ENCODE measurements at places on chromosomes 11 and 22.

DNA sequence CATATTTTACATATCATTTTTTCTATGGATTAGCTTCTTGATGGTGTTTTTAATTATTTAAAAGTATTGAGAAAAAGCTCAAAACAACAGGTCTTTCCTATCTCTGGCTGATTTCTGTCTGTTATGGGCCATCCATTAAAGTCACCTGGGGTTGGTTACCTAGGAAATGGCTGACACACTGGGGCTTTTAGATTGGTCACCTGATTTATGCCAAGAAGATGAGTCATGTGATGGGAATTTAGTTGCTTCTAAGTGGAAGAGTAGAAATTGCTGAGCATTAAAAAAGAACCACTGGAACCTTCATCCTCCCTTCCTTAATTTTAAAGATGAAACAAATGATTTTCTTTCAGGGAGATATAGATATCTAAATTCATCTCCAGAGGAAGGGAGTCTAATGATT is 48.8 kb upstream of the LARGE1 start:
- no peak for DNase-seq

GRCh38 chr22:41106122-41106968 is 14.0 kb downstream of the EP300 start:
- DNase-seq = peak; percentile 33

DNA sequence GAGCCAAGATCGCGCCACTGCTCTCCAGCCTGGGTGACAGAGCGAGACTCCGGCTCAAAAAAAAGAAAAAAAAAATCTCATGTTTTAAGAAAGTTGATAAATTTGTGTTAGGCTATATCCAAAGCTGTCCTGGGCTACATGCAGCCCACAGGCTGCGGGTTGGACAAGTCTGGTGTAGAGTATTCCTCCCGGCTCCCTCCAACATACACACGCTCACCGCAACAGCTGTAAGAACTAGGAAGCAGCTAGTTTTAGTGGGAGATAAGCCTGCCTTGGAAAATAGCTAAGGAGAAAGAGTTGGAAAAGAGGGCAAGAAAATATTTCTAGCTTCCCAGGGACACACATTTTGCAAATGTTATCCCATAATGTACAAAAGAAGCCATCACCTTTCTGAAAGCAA is 46.6 kb downstream of the CELF1 start:
- no peak for DNase-seq

DNA sequence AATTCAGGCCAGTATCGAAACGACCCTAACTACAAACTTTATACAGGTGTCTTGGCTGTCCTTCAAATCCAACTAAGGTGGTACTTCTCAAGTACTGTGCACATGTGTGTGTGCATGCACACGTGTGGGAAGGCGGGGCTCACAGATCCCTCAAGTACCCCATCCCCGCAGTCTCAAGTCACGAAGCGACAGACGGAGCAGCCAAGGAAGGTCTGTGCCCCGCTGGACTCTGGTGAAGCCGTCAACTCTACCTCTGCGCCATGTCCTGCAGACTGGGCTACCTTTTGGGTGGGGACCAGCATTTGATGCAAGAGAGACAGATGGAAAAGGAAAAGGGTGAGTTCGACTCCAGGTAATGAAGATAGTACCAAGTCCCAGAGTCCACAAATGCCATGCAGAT is 169.0 kb downstream of the CRYBB2 start:
- DNase-seq = no peak

- no peak for DNase-seq
Observed at GRCh38 chr22:35685731-35686130, 31.9 kb upstream of the APOL5 start.

- DNase-seq = no peak
Observed at GRCh38 chr22:27808451-27809225, 7.1 kb upstream of the MN1 start.

GRCh38 chr11:57658023-57658361 is 430 bp downstream of the CLP1 start:
- no peak for DNase-seq

DNA sequence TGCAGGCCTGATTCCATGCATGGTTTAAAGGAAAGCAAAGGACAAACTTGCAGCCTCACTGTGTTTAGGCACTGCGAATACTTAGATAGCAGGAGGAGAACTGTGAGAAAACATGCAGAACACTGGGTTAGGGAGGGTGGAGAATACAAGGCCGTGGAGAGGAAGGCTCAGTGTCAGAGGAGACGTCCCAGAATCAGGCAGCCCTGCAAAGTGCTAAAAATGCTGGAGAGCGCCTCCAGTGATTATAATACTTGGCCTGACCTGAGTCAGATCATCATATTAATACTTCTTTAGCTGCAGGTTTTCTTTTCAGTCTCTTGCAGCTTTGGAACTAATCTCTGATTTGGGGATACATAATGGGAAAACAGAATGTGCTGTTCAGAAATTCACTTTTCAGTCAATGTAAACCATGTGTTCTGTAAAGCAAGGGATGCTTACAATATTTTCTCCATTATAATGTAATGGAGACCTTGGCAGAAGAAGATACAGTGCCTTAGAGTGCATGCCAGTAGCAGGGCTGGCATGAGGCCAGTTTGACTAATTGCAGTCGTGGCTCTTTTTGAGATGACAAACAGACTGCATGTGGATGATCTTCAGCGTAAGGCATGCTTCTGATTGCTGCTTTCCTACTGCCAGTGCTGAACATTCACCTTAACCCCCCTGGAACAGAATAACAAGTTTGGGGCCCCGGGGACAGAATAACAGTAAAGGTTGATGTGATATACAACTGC is 16.8 kb downstream of the EXT2 start:
- DNase-seq = no peak

- no peak for DNase-seq
Observed at GRCh38 chr11:59180168-59180776, 8.3 kb downstream of the DTX4 start.

- no peak for DNase-seq
Observed at GRCh38 chr11:16013649-16014275, 342.6 kb downstream of the SOX6 start.

DNA sequence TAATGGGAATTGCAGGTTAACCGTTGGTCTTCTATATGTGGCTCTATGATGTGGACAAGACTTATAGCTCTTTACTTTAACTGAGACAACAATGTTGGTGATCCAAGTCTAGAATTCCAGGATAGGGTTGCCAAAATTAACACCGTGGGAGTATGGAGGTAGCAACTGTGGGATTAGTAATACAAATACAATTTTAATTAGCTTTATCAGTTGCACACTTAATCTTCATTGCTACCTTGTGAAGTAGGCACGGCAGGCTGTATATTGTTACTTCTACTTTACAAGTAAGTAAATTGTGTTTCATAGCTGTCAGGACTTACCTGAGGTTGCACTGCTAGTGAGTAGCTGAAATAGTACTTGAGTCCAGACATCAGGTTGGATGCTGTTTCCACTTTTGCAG is 21.0 kb downstream of the MTMR3 start:
- DNase-seq = no peak

- DNase-seq = no peak
Observed at GRCh38 chr11:78338138-78338537, 79.5 kb downstream of the GAB2 start.

GRCh38 chr11:87820011-87820410 is 355.2 kb downstream of the RAB38 start:
- DNase-seq = no peak

DNA sequence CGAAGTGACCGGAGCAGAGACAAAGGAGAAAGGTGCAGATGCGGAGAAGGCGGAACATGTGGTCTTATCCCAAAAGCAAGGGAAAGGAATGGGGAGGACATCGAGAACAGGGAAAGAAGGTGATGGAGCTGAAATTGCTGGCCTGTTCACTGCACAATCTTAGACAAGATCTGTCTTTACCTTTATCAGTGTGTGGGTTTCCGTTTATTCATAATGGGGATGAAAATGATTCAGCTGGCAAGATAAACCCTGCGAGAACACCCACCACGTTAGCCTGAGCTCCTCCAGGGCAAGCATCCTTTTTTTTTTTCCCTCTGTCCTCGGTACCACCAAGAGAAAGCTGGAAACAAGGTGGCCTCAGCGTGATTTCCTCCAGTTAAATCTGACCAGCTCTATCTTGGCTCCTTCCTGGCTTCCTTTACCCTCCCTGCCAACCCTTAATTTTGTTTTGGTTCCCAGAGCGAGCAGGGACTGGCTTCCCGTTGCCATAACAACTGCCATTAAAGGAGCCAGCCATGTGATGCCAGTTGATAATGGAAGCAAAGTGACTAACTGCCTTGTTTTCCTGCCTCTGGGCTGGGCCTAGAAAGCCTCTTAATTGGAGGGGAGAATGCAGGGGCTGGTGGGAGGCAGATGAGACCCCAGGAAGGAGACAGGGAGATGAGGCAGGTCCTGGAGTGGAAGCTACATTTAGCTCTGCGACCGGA is 4.2 kb downstream of the SGSM1 start:
- no peak for DNase-seq

DNA sequence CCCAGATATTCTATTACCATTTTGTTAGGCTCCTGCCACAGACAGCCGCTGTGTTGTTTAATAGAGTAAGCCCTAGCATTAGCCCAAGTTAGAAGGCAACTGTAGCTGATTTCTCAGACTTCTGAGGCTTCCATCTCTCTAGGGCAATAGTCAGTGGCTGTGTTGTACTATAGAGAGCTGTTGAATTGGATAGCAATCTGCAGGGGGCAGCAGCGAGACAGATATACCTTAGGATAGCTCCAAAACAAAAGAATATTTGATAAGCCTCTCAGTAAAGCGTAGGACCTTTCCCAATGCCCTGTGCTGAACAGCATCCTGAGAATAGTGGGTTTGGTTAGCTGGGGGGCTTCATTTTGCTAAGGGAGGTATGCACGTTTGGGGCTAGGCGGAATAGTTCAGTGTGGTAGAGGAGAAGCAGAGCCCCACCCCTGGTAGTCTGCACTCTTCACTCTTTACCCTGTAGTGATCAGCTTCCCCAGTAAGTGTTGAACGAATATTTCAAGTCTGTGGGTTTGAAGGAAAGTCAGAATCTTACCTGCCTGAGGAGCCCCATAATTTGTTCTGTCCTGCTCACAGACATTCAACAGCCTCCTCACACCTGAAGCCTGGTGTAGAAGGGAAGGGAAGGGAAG is 515.1 kb downstream of the INSC start:
- no peak for DNase-seq

GRCh38 chr11:61776561-61777075 is 15.8 kb downstream of the TMEM258 start:
- DNase-seq = peak; percentile 100

DNA sequence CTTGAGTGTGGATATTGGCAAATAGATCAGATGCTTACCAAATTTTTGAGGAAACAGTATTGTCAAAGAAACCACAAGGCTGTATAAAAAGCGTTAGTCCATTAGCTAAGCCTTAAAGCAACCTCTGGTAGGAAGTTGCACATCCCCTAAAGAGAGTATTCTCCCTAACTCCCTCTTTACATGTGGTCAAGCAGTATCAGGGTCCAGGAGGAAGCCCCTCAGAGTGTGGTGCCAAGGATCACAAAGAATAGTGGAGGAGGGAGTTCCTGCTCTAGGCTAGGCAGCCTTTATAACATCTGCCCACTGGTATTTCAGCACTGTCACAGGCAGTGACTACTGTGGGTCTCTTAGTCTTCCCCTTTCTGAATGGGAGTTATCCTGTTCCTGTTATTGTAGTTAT is 18.8 kb upstream of the AMPD3 start:
- no peak for DNase-seq

DNA sequence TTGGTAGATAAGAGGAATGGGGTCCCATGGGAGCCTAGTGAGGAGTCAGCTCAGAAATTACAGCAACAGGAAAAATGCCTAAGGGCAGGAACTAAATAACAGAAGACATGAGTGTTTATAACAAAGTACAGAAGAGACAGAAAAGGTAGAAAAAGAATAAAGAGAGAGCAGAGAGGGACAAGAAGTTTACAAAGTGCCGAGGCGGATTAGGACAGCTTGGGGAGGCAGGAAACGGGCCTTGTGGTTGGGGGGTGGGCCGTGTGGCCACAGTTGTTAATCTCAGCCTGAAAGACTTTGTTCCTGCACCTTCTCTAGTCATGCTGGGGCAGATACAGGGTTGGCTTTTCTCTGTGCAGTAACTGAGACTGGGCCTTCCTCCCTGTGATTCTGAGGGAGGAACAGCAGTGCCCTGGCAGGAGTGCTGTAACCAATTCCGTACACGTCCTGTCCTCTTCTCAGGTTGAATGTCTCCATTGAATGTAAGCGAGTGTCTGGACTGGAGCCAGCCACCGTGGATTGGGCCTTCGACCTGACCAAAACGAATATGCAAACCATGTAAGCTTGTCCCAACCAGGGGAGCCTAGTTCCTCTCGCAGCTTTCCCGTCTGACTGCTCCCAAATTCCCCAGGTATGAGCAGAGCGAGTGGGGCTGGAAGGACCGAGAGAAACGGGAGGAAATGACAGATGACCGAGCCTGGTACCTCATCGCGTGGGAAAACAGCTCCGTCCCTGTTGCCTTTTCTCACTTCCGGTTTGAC is 13.2 kb downstream of the NAA40 start:
- DNase-seq = no peak

DNA sequence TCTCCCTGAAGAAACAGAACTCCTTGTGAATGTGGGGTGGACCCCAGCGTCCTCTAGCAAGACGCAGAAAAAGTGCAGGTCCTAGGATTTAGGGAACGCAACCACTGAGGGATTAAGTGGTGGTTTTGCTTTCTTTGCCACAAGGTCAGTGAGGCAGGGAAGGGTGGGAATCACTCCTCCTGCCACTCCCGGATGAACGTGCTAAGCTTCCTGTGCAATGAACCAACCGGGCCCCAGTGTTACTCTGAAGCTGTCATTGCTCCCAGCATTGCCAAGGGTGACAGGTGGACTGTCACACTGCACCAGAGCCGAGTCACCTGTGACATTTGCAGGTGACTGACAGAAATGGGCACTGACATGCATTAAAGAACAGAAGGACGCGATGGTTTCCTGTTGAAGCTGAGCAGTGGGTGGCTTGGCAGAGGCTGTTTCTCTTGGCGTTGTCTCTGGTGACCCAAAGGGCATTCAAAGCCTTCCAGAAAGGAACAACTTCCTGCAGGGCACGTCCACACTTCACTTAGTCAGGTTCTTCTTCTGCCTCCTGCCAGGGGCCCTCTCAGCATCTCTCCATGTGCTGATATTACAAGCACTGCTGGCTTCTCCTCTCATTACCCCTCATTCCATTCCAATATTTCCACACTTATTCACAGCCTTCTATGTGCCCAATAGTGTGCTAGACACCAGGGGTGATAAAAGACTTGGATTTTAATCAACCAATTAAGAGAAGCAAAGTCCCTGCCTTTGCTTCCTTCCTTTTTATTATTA is 9.7 kb downstream of the KIRREL3 start:
- no peak for DNase-seq

GRCh38 chr11:11528986-11529385 is 92.8 kb downstream of the GALNT18 start:
- no peak for DNase-seq

- DNase-seq = no peak
Observed at GRCh38 chr11:69504127-69504526, 22.7 kb downstream of the LINC01488 start.

DNA sequence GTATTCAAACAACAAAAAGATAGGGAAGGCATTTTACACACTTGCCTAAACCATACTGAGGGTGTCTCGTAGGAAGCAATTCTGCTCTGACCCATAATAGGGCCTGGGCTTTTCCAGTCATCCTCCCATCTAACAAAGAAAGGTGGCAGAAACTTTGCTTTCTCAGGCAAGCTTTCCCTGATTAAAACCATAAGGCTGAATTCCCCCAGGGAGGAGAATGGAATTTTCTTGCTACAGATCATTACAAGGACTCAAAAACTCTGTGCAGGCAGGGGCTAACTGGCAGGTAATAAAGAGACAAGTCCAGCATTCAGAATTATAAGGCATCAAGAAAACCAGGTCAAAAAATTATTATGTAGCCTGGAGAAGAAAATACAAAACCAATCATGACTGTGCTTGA is 90.4 kb downstream of the RBFOX2 start:
- no peak for DNase-seq
